ENCODE measurements at places on chromosomes 4 and X. TPM values are rescaled to one million over a fixed set of nuclear protein-coding genes. Genes with fewer than 3 reads are reported as not detected.

GRCh38 chr4:1246901-1247863 is 1.7 kb downstream of the CTBP1 start:
- peaks cover 40% of the 10 kb centered on the region for H3K4me1 ChIP-seq
- H3K27me3 ChIP-seq = no peaks in the 10 kb centered on the region
- peak overlapping the region; percentile 97 for H3K27ac ChIP-seq
- DNase-seq = peak; percentile 73
- H3K36me3 ChIP-seq = peaks cover 35% of the 10 kb centered on the region

DNA sequence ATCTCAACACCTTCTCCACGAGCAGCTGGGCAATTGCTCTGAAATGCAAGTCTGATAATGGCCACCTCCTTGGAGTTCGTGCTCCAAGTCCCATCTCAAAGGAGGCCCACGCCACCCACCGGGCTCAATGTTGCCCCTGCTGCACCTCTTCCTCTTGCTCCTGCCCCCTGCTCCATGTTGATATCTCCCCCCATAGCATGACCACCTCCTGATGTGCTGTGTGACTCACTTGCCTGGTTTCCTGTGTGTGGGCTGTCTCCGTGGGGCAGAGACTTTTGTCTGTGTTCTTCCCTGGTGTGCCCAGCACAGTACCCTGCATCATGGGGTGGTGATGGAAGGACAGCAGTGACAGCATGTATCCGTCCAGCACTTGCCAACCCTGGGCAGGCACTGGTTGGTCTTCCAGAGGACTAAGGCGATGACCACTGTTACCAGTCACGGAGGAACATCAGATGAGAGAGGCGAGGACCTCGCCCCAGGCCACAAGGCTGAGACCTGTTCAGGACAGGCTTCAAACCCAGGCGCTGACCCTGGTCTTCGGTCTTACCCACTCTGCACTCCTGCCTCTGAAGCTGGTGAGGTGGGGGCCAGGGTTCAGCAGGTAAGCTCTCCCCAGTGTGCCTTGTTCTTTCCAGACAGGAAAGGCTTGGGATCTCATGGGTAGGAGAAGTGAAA is 104.6 kb upstream of the LRPAP1 start:
- no peaks in the 10 kb centered on the region for H3K4me1 ChIP-seq
- no peaks in the 10 kb centered on the region for H3K36me3 ChIP-seq
- H3K4me3 ChIP-seq = no peak overlapping the region
- no peak overlapping the region for H3K27ac ChIP-seq
- no peak for DNase-seq

- peaks cover 26% of the 10 kb centered on the region for H3K4me1 ChIP-seq
- H3K36me3 ChIP-seq = peaks cover 28% of the 10 kb centered on the region
- H3K27ac ChIP-seq = peak overlapping the region; percentile 95
Measured at GRCh38 chrX:132216806-132217202, 2.4 kb downstream of the RAP2C start.

VCX3B gene
- not detected for total RNA-seq

STK32B gene
- total RNA-seq = not detected

ENPEP gene
- 0.36 TPM for total RNA-seq

FAM9B gene
- not detected for total RNA-seq

- DNase-seq = no peak
- no peaks in the 10 kb centered on the region for H3K27me3 ChIP-seq
- H3K36me3 ChIP-seq = no peaks in the 10 kb centered on the region
Measured at GRCh38 chrX:107701493-107702121, 73.3 kb downstream of the PRPS1 start.

GRCh38 chrX:97563531-97564133 is 679.9 kb downstream of the RPA4 start:
- H3K4me3 ChIP-seq = peak overlapping the region; percentile 78
- H3K27me3 ChIP-seq = no peaks in the 10 kb centered on the region
- H3K27ac ChIP-seq = peak overlapping the region; percentile 74
- no peaks in the 10 kb centered on the region for H3K36me3 ChIP-seq

Data from activated CD4-positive, alpha-beta T cell treated with anti-CD3 and anti-CD28 coated beads, Interleukin-2, amount 10 ng/mL, durations not matched to agents 24 days and 14 days (primary cell).